ENCODE measurements at places on chromosomes 2 and 18. TPM values are rescaled to one million over a fixed set of nuclear protein-coding genes. Genes with fewer than 3 reads are reported as not detected.

- DNase-seq, result no peak
Measured at GRCh38 chr2:18356676-18357075, 203.8 kb downstream of the RDH14 start.

The RAB17 gene
- total RNA-seq, result 3.7 TPM

DNA sequence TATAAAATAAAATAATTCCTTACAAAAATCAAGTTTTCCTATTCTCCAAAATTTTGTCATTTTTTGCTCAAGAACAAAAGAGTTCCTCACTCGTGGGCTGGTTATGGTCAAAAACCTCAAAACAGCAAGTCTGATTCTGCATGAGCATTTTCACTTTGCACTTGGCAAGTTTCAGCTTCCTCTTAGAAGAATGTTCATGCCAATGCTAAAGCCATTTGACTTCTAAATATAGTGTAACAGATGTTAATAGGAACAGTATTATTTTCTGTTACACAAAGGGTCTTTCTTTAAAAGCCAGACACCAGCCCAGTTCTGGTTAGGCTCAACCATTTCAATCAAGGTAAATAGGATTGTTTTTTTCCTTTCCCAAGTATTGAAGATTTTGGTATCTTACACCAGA lies 261.3 kb upstream of the CCDC68 start:
- DNase-seq, result no peak

- DNase-seq, result no peak
Measured at GRCh38 chr18:2223449-2223848, 347.9 kb downstream of the METTL4 start.

GRCh38 chr2:218567797-218568189 lies 358 bp downstream of the USP37 start:
- DNase-seq, result no peak

DNA sequence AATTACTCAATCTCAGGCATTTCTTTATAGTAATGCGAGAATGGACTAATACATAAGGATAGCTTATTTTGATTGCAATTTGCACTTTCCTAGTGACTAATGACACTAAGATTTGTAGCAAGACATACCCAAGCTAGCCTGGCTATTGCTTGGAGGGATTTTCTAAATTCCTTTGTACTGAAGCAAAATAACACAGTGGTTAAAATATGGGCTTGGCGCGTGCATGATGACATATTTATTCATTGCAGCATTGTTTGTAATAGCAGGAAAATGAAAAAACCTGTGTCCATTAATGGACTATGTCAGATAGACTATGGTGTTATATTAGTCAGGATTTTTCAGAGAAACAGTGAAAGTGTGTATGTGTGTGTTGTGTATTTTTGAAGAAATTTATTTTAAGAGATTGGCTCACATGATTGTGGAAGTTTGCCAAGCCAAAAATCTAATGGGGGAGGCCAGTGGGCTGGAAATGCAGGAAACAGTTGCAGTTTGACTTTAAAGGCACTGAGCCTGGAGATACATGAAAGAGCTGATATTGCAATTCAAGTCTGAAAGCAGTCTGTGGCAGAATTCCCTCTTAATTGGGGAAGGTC lies 16.7 kb upstream of the LAPTM4A start:
- DNase-seq, result no peak

- DNase-seq, result no peak
Measured at GRCh38 chr18:3654442-3655253, 204.7 kb downstream of the TGIF1 start.

DNA sequence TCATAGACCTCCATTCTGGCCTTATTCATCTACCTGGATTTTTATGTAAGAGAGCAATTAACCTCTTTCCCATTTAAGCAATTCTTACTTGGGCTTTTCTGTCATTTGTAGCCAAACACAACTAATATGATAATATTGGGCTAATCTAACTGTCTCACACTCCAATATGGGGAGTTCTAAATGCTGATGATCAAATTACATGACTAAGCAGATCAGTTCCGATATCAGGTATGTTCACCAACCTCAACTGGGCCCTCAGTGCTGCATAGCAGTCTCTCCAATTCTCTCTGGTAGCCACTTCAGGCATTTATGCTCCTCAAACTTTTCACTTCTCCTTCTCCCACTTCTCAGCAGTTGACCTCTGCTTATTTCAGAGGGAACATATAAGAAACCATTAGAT lies 61.0 kb upstream of the VPS54 start:
- no peak for DNase-seq

GRCh38 chr2:48397846-48398245 lies 132.1 kb upstream of the STON1 start:
- DNase-seq, result no peak

The C2orf72 gene
- not detected for total RNA-seq

The ANTXR1 gene
- 14.7 TPM for total RNA-seq

GRCh38 chr18:67875944-67876343 lies 359.4 kb upstream of the DSEL start:
- DNase-seq, result no peak

The SERPINB12 gene
- total RNA-seq, result not detected

- DNase-seq, result no peak
Measured at GRCh38 chr2:172473167-172473566, 45.8 kb downstream of the ITGA6 start.

- no peak for DNase-seq
Measured at GRCh38 chr2:215653344-215654030, 217.6 kb upstream of the FN1 start.

The HNMT gene
- 12.5 TPM for total RNA-seq

DNA sequence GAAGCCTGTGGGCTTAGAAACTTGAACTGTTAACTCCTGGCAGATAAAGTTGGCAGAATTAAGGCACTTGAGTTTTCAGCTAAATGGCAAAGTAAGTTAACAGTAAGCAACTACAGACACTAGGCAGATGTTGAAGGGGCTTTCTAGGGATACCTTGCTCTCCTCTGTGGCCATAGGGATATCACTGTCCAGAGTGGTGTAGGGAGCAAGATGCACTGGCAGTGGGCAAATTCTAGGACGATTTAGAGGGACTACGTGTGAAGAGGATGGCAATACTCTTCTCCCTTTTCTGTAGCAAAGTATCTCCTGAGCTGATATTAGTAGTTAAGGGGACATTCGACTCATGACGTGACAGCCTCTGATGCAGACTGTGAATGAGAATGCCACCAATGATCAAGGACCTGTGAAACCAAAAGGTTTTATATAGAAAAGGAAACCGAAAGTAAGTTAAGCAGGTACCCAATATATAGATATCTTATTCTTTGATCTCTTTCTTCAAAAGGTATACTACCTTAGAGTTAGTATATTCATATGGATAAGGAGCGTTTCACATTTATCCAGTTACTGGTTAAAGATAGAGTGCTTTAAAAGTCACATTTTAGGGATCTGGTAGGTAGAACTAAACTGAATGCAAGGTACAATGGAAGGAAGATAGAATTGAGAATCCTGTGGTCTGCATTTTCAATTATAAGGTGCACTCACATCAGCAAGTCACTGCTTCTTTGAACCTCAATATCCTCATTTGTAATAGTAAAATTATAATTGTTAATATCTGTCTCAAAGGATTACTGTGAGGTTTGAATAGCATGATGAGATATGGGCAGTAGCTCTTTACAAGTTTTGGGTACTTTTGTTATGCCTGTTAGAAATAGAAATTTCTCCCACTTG lies 106.4 kb downstream of the KCNH7 start:
- DNase-seq, result no peak
